Right atrium auricular region (tissue), 2 donors: ENCODE measurements at places on chromosomes 6 and 20. TPM values are rescaled to one million over a fixed set of nuclear protein-coding genes. Genes with fewer than 3 reads are reported as not detected.

Gene ZBP1
- not detected for total RNA-seq

GRCh38 chr6:49966334-49966733 lies 2.4 kb upstream of the DEFB114 start:
- no peak for DNase-seq

GRCh38 chr6:41286544-41287346 lies at the start of gene TREM1:
TSS of gene TREM1 (minus strand) at chr6:41286682. CDS start at chr6:41286655, 27 bp downstream.
- peak; percentile 72 for DNase-seq

Gene COL19A1
- total RNA-seq: 3.9 TPM

Gene KCTD20
- total RNA-seq: 26.3 TPM
